ENCODE measurements at places on chromosomes 4 and X. TPM values are rescaled to one million over a fixed set of nuclear protein-coding genes. Genes with fewer than 3 reads are reported as not detected.

The UGT2B15 gene
- not detected for total RNA-seq

The HSPA4L gene
- 15.7 TPM for total RNA-seq

The RNF128 gene
- 1.2 TPM for total RNA-seq

The UGT2A3 gene
- total RNA-seq = 0.28 TPM

The TMEM35A gene
- total RNA-seq = 5.1 TPM

The TNIP2 gene
- 62.9 TPM for total RNA-seq

The IL3RA gene
- total RNA-seq = 0.19 TPM

The ARMCX6 gene
- 26.8 TPM for total RNA-seq

The ANKRD17 gene
- total RNA-seq = 54.4 TPM

The ETDB gene
- not detected for total RNA-seq

The MMRN1 gene
- total RNA-seq = 3.8 TPM

The FGG gene
- total RNA-seq = under 0.01 TPM

The DUX4 gene
- not detected for total RNA-seq

The GPM6B gene
- total RNA-seq = 5.4 TPM

The TLR10 gene
- not detected for total RNA-seq

The SPANXN5 gene
- not detected for total RNA-seq

The RASSF6 gene
- under 0.01 TPM for total RNA-seq

The IGFBP7 gene
- 2,784 TPM for total RNA-seq

The ADH6 gene
- under 0.01 TPM for total RNA-seq

The DCAF8L2 gene
- total RNA-seq = not detected

The PDGFRA gene
- 295 TPM for total RNA-seq

The GABRQ gene
- total RNA-seq = not detected

The UGT2A1 gene
- not detected for total RNA-seq

The POU4F2 gene
- not detected for total RNA-seq

The DCHS2 gene
- not detected for total RNA-seq

The UGT2B17 gene
- not detected for total RNA-seq

The DACH2 gene
- under 0.01 TPM for total RNA-seq

The KLF8 gene
- 1.9 TPM for total RNA-seq

The P2RY8 gene
- not detected for total RNA-seq

The TSPAN6 gene
- total RNA-seq = 29.9 TPM

The NDST3 gene
- not detected for total RNA-seq

The ZFX gene
- 38.3 TPM for total RNA-seq

The MSANTD1 gene
- 0.56 TPM for total RNA-seq

The SSX2 gene
- not detected for total RNA-seq

The MAGEB10 gene
- not detected for total RNA-seq

The LAMP2 gene
- 114 TPM for total RNA-seq

The MAGEA10 gene
- total RNA-seq = not detected

The RHOXF1 gene
- total RNA-seq = not detected

The CDS1 gene
- total RNA-seq = under 0.01 TPM

The POLN gene
- 6.2 TPM for total RNA-seq
